Cardiac muscle cell (in vitro differentiated cells and primary cell): ENCODE measurements at places on chromosomes 3 and 15. TPM values are rescaled to one million over a fixed set of nuclear protein-coding genes. Genes with fewer than 3 reads are reported as not detected.

The TERC gene
- total RNA-seq, result 7.1 and 45.9 TPM in 2 replicates

DNA sequence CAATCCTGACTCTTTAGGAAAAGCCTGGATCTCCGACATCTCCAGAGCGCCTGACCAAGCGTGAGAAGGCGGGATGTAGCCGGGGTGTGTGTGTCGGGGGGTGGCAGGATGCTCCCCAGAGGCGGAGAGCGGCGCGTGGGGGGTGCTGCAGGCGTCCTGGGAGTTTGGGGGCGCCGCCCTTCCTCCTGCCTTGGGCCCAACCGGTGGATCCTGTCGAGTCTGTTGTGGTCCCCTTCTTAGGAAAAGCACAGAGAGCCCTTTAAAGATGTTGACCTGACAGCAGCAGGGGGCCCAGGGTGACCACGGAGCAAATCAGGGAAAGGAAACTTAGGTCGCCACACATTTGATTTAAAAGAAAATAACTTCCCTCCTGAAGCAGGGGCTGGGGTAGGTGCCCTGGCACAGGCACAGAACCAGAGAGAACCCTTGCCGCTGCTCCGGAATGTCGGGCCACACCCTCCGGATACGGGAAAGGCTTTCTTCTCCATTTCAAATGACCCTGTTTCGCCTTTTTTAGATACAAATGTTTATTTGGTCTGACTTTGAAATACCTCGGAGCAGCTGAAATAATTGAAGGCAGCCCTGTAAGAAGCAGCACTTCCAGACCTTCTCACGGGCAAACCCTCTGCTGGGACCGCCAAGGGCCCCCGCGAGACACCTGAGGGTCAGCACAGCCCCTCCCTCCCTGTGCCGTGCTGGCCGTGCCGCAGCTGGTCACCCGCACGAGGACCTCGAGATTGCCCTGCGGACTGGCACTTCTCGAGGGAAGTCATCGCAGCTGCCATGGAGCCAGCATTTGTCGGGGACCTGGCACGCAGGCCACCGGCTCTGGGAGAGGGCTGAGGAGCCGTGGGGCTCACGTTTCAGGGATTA, 102.9 kb upstream of the KLF13 start:
- no peak for DNase-seq
- H3K27me3 ChIP-seq, result no peaks in the 10 kb centered on the region
- no peak overlapping the region for H3K4me3 ChIP-seq
- no peak overlapping the region for H3K27ac ChIP-seq

- H3K27me3 ChIP-seq, result no peaks in the 10 kb centered on the region
- H3K36me3 ChIP-seq, result no peaks in the 10 kb centered on the region
- H3K27ac ChIP-seq, result no peak overlapping the region
- H3K4me1 ChIP-seq, result peaks cover 4% of the 10 kb centered on the region
These were observed 74.0 kb downstream of the CHRNA7 start for GRCh38 chr15:32104061-32104995.

The KLHL6 gene
- total RNA-seq, result 0.03 and 0.04 TPM in 2 replicates

DNA sequence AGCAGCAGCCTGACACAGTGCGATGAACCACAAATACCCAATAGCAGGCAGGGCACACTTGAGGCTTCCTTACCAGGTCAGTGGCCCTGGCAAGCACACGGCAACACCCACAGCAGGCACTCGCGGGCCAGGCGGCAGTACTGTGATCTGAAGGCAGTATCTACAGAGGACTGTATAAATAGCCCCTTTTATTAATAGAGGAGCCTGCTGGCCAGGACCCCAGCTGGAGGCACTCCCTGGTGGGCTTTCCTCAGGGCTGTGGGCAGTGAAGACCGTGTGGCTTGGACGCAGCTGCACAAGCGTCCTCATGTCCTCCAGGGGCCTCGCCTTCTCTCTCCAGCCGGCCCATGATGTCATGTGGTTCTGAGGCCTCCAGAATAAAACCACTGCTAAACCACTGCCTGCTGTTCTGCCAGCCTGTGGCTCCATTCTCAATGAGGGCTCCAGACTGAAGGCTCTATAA, 44.1 kb downstream of the LRIG1 start:
- no peaks in the 10 kb centered on the region for H3K27me3 ChIP-seq
- no peaks in the 10 kb centered on the region for H3K36me3 ChIP-seq
- DNase-seq, result no peak
- H3K4me3 ChIP-seq, result no peak overlapping the region
- H3K27ac ChIP-seq, result no peak overlapping the region

DNA sequence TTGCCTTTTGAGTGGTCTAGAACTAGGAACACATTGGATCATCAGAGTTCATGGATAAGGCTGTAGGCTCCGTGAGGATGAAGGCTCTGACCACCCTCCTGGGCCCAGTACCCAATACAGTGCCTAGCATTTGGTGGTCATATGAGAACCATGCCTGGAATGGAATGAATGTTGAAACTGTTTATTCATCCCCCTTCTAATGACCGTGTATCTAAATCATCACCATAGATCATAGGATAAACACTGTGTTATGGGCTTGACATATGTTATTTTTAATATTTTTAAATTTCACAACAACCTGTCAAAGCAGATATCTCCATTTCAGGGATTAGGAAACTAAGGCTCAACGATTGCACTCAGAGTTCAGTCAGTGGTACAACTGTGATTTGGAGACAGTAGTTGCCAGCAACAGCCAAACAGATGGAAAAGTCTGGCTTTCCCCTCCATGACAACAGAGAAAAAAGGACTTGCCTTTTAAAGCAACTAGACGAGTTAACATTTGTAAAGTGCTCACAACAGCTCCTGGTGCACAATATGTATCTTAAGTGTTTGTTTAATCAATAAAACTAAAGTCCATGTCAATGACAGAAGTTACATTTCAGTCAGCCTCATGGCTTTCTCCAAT, 89.6 kb downstream of the TMEM266 start:
- H3K4me1 ChIP-seq, result no peaks in the 10 kb centered on the region
- H3K4me3 ChIP-seq, result no peak overlapping the region
- H3K27me3 ChIP-seq, result no peaks in the 10 kb centered on the region
- H3K36me3 ChIP-seq, result no peaks in the 10 kb centered on the region

The C2CD4A gene
- not detected in 2 replicates for total RNA-seq

The GHRL gene
- 0.18 TPM in 1 of 2 replicates, not detected in the other for total RNA-seq

The PLIN1 gene
- 0.32 and 0.57 TPM in 2 replicates for total RNA-seq

GRCh38 chr15:87569581-87569980, 687.0 kb downstream of the NTRK3 start:
- H3K4me3 ChIP-seq, result no peak overlapping the region
- H3K27me3 ChIP-seq, result no peaks in the 10 kb centered on the region
- DNase-seq, result no peak
- no peaks in the 10 kb centered on the region for H3K4me1 ChIP-seq
- no peak overlapping the region for H3K27ac ChIP-seq

DNA sequence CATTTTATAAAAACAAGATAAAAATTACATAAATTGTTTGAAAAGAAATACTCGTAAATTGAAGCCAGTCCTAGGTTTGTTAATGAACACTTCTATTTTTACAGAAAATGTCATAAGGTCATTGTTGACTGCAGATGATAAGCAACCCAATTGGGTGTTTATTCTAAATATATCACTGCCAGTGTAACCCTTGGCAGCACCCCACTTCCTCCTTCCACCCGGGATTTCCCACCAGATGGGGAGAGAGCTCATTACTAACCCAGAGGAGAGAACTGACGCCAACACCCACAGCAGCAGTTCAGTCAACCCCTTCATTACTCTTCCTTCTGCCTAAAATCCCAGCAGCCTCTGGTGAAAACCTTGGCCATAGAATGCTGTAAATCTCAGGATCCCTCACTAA, 307.6 kb downstream of the GAP43 start:
- no peaks in the 10 kb centered on the region for H3K27me3 ChIP-seq
- DNase-seq, result no peak
- no peak overlapping the region for H3K4me3 ChIP-seq

- peak; percentile 48 for DNase-seq
- peak overlapping the region; percentile 78 for H3K27ac ChIP-seq
- no peaks in the 10 kb centered on the region for H3K36me3 ChIP-seq
- peaks cover 67% of the 10 kb centered on the region for H3K4me1 ChIP-seq
- no peak overlapping the region for H3K4me3 ChIP-seq
These were observed 45.8 kb downstream of the MITF start for GRCh38 chr3:69784954-69785514.

GRCh38 chr3:68274286-68274685, 619.9 kb upstream of the SUCLG2 start:
- H3K27ac ChIP-seq, result no peak overlapping the region
- H3K4me1 ChIP-seq, result no peaks in the 10 kb centered on the region
- H3K36me3 ChIP-seq, result no peaks in the 10 kb centered on the region
- no peak overlapping the region for H3K4me3 ChIP-seq
- no peak for DNase-seq
- H3K27me3 ChIP-seq, result no peaks in the 10 kb centered on the region

GRCh38 chr3:42459151-42459550, 43.3 kb upstream of the VIPR1 start:
- H3K4me1 ChIP-seq, result no peaks in the 10 kb centered on the region
- no peaks in the 10 kb centered on the region for H3K27me3 ChIP-seq
- H3K4me3 ChIP-seq, result no peak overlapping the region
- no peak overlapping the region for H3K27ac ChIP-seq
- no peak for DNase-seq

- H3K36me3 ChIP-seq, result no peaks in the 10 kb centered on the region
- H3K4me1 ChIP-seq, result peaks cover 11% of the 10 kb centered on the region
- H3K4me3 ChIP-seq, result no peak overlapping the region
- no peak overlapping the region for H3K27ac ChIP-seq
These were observed 12.4 kb downstream of the CACNA2D2 start for GRCh38 chr3:50491023-50491422.

DNA sequence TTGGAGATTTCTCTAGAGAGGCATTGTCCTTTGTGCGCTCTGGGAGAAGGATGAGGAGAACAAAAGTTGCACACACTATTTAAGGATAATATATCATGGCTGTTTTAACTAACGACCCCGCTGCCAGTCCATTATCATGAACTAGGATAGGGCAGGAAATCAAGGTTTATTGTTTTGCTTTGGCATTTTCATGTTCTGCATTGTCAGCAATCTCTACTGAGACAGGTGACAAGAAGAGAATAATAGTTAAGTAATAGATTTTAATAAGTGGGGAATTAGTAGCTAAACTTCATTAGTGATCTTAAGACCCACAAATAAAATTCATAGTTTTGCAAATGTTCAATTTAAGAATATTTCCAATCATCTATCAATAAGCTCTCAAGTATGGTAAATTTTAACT, 20.6 kb upstream of the GMNC start:
- no peak overlapping the region for H3K27ac ChIP-seq
- no peak for DNase-seq
- no peaks in the 10 kb centered on the region for H3K4me1 ChIP-seq

- H3K4me1 ChIP-seq, result no peaks in the 10 kb centered on the region
- DNase-seq, result no peak
- H3K27ac ChIP-seq, result no peak overlapping the region
- H3K27me3 ChIP-seq, result no peaks in the 10 kb centered on the region
- no peaks in the 10 kb centered on the region for H3K36me3 ChIP-seq
These were observed 51.5 kb upstream of the CSTA start for GRCh38 chr3:122273498-122273897.

- no peak overlapping the region for H3K4me3 ChIP-seq
- peaks cover 5% of the 10 kb centered on the region for H3K36me3 ChIP-seq
- peak; percentile 88 for DNase-seq
- H3K27ac ChIP-seq, result no peak overlapping the region
These were observed 36.3 kb upstream of the GNB5 start for GRCh38 chr15:52227456-52227855.

DNA sequence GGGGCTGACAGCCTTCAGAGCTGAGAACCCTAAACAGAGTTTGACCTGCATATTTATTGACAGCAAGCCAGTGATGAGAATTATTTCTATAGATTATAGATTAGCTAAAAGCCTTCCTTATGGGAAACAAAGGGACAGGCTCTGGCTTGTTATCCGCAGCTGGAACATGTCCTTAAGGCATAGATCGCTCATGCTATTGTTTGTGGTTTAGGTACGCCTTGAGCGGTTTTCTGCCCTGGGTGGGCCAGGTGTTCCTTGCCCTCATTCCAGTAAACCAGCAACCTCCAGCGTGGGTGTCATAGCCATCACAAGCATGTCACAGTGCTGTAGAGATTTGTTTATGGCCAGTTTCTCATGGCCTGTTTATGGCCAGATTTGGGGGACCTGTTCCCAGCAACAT, 10.2 kb upstream of the FAH start:
- H3K4me3 ChIP-seq, result no peak overlapping the region
- no peak overlapping the region for H3K27ac ChIP-seq
- no peaks in the 10 kb centered on the region for H3K27me3 ChIP-seq
- no peak for DNase-seq
- H3K36me3 ChIP-seq, result peaks cover under 1% of the 10 kb centered on the region
